ENCODE measurements at places on chromosomes 2 and 18.

- DNase-seq: no peak
These were observed 95.3 kb upstream of the TGFA start for GRCh38 chr2:70648961-70649360.

DNA sequence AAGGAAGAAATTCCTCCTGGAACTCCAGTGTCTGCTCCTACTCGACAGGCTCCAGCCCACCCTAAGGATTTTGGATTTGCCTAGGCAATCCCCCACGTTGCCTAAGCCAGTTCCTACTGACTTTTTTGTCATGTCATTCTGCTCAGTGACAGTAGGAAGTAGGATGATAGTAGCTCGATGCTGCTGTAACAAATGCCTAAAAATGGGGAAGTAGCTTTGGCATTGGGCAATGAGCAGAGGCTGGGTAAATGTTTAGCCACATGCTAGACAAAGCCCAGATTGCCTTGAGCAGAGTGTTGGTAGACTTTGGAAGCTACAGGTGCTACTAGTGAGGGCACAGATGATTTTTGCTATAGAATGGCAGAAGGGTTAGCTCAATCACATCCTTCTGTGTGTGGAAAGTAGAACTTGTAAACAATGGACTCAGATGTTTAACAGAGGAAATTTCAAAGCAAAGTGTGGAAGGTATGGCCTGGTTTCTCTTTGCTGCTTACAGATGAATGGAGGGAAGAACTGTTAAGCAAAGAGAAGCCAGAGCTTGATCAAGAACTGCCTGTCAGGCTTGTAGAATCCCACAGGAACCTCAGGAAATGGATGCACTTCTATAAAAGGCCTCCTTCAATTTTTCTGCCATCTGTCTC lies 154.8 kb downstream of the RNF144A start:
- no peak for DNase-seq

DNA sequence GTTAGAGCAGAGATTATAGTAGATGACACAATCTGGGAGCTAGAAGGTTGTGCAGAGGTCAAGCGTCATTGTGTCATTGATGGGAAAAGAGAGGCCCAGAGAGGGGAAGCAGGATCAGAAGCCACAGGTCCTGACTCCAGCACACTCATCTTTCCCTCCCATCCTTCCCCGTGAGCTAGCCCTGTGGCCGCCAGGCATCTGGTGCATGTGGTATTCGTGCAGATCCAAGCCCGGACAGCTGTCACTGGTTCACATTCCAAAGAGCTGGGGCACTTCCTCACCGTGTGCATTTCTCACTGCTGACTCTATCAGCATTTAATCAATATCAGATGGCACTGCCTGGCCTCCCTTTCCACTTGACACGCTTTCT lies 94.1 kb upstream of the THOC1 start:
- no peak for DNase-seq

- no peak for DNase-seq
These were observed 266.5 kb downstream of the NEDD4L start for GRCh38 chr18:58310517-58310916.

DNA sequence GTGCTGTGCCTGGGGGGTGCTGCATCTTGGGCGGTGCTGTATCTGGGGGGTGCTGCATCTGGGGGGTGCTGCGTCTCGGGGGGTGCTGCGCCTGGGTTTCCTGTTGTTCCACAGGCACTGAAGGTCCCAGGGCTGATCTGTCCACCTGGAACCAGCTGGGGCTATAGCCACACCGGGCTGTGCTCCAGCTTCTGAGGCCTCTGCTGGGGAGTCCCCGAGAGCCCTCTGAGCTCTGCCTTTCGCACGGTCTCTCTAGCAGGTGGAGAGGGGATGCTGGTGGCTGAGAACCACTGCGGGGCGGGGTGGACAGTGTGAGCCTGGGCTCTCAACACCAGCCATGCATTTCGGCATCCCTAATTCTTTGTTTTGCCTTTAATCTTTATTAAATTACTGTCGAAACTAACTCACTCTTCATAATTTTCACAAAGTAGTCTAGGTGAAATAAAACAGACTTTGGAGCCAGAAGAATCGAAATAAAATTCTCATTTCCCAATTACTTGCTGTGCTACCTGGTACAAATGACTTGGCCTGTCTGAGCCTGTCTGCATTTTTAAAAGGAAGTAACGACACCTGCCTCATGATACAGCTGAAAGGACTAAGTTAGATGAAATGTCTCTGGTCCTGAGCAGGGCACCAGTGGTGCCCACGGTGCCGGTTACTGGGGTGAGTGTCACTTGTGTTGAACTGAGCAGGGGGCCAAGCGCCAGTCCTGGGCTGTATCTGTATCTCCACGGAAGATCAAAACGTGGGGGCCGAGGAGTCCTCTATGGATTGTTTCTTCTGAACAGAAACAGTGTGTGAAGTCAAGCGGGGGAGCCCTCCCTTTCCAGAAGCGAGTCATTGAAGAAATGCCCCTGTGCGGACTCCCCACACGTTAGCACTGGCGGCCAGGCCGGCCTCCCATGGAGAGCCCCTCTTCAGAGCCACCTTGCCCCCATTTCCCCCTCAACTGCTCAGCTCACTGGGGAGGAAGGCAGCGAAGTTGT lies 142.0 kb downstream of the ASB1 start:
- DNase-seq: no peak

- DNase-seq: no peak
These were observed 479.4 kb upstream of the TCF4 start for GRCh38 chr18:56067214-56067894.

DNA sequence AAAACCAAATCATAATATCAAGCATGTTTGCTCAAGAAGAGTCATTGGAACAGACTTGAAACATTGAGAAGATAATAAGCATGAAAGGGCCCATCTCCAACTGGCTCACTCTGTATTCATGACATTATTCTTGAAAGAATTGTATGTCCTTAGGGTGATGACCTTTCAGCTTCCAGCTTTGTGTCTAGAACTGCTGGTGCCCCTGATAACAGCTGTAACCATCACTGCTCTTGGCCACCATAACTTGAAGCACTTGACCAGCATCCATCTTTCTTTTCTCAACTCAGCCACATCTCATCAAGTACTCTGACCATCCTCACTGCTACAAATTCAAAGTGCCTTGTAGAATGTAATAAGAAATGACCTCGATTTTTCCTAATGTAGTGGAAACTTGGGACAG lies 289.9 kb downstream of the SLC8A1 start:
- no peak for DNase-seq

- DNase-seq: no peak
These were observed 64.1 kb downstream of the PTPN4 start for GRCh38 chr2:119823734-119824334.

DNA sequence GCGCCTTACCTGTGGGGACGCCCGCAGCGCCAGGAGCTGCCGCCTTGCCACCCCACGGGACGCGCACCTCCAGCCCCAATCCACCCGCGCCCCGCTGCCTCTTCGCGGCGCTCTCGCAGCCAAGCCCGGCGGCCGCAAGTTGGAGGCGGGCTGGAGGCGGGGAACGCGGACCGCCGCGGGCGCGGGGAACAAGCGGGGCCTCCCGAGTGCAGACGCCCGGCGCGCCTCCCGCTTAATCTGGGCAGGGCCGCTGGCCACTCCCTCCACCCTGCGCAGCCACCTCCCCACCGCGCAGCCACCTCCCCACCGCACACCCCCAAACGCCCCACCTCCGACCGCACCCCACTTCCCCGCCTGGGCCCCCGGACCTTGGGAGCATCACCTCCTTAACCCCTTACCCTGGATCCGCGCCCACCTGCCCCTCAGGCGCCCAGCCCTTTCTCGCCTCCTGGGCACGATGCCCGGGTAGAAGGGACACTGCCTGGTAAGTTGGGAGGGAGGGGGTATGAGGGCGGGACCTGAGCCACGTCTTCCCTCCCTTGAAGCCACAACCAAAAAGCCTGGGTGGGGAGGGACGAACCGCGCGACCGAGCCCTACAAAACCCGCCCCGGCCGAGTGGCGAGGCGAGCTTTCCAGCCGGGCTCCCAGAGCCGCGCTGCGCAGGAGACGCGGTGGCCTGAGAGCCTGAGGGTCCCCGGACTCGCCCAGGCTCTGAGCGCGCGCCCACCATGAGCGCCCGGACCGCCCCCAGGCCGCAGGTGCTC lies at the start of the genes COL4A3 and COL4A4:
Gene COL4A3 (plus strand): TSS at position 627 of the 765 bp plus-strand sequence. CDS start 103 bp downstream, at position 730.
Gene COL4A4 (minus strand): TSS at position 208 of the 765 bp plus-strand sequence. CDS start 16,722 bp downstream, outside the sequence.
- DNase-seq: peak; percentile 24

DNA sequence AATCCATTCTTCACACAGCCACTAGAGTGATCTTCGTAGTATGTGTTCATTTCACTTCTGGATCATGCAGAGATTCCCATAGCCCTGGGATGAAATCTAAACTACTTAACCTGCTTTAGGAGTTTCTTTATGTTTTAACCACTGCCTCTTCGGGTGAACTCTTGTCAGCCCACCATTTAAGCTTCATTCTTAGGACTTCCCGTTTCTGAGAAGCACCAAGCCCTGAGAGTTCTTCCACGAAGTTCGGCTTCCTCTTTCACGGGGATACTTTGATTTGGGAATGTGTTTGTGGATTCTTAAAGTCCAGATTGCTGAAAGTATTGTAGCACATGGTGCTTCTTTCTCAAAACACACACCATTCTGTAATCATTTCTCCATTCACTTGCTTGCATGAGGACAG lies 205.0 kb downstream of the UBE2E3 start:
- no peak for DNase-seq

- DNase-seq: peak; percentile 6
These were observed 204.3 kb upstream of the CCDC150 start for GRCh38 chr2:196435189-196435588.

- no peak for DNase-seq
These were observed 204.0 kb upstream of the HDAC4 start for GRCh38 chr2:239604861-239605260.

GRCh38 chr2:11930211-11930761 lies 183.9 kb downstream of the LPIN1 start:
- no peak for DNase-seq

DNA sequence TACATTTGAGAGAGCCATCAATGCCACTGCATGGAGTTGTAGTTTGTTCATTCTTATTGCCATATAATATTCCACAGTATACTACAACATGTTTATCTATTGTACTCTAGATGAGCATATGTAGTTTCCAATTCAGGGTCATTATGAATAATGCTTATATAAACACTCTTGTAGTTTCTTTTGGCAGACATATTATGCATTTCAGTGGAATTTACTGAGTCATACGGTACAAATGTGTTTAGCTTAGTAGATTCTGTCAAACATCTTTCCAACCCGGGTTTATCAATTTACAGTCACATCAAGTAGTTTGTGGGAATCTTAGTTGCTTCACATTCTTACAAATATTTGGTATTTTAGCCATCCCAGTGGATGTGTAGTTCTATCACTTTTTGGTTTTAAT lies 161.1 kb downstream of the KCNH7 start:
- DNase-seq: peak; percentile 2

GRCh38 chr2:194095359-194095758 lies 1561.7 kb upstream of the SLC39A10 start:
- DNase-seq: no peak

DNA sequence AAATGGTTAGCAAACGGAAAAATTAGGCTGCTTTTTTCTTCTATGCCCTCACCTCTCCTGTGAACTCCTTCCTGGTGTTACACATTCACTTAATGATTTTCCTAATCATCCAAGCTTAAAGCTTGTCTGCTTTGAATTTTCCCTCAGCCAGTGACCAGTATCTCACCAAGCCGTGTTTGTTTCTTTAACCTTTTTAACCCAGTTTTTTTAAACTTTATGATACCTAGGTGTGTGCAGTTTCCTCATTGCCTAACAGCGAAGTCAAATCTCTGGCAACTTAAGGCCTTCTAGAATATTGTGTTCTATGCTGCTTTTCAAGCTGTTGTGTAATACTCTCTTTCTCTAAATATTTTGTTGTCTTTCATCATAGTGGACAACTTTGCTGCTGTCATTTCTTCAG lies 113.0 kb downstream of the PIK3C3 start:
- DNase-seq: no peak

GRCh38 chr2:95018861-95019550 lies 6.5 kb upstream of the MAL start:
- DNase-seq: no peak

GRCh38 chr18:56647071-56647470 lies 4.1 kb upstream of the WDR7 start:
- DNase-seq: no peak

DNA sequence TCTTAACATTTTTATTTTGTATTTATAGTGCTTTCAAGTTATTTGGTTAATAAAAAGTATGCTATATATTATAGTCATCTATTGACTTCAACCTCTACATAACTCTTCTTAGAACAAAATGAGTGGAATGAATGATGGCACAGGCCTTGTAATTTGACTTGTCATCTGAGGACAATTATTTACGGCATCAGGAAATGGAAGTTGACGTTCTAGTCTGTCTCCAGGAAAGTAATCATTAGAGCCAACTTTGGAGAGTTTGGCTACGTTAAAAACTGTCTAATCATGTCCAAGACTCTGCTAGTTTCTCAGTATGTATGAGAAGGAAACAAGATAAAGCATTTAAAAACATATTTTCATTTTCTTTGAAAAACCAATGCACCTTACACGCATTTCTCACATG lies 353.6 kb downstream of the ARHGAP15 start:
- no peak for DNase-seq

- DNase-seq: no peak
These were observed 220.2 kb downstream of the SRBD1 start for GRCh38 chr2:45390861-45391260.

- DNase-seq: no peak
These were observed 2.0 kb downstream of the BCL11A start for GRCh38 chr2:60551240-60552077.

DNA sequence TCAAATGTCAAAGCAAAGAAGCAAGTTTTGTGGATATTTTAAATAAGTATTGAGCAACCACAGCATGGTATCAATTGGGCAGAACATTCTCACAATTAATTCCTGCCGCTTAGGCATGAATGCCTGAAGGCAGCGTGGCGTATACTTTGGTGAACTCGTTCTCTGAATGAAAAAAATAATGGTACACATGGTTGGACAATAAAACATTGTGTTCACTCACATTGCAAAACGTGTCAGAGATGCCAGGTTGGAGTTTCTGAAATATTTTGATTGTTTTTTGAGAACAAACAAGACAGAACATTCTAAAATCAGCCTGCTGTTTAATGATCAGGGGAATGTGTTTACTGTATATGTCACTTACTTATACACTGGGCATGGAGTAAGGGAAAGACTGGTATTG lies 254.2 kb downstream of the CDH2 start:
- DNase-seq: no peak

GRCh38 chr2:239953418-239954061 lies 71.6 kb downstream of the NDUFA10 start:
- DNase-seq: no peak

DNA sequence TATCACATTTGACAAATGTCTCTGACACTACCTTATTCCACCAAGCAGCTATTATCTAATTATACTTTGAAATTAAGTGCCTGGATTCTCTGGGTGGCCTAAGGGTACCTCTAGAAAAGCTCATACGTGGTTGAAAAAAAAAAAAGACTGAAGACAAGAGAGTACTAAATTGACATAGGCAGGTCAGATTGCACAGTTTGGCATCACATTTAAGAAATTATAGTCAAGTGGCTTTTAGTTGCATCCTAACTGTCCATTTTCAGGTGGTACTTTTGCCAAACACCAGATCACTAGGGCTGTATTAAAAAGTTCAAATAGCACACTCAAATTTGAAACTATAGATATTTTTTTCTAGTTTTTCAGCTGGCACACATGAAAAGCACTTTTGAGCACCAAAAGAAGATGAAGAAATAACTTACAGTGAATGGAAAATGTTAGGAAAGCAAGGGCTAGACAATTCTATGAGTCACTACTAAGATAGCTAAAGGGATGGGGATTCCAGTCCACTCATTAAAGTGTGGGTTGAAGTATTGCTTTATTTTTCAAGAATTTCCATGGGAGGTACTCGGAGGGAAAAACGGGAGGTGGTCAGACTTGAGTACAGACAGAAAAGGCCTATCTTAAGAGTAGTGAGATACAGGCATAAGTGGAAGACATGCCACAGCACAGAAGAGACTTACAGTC lies 106.5 kb upstream of the COL5A2 start:
- DNase-seq: no peak
